Natural killer cell (primary cell): ENCODE measurements at places on chromosomes 7 and 10. TPM values are rescaled to one million over a fixed set of nuclear protein-coding genes. Genes with fewer than 3 reads are reported as not detected.

- no peak for DNase-seq
- H3K27ac ChIP-seq: no peak overlapping the region
- no peaks in the 10 kb centered on the region for H3K27me3 ChIP-seq
- H3K36me3 ChIP-seq: no peaks in the 10 kb centered on the region
These were observed 192.6 kb downstream of the CFTR start for GRCh38 chr7:117672453-117672852.

- peaks cover 4% of the 10 kb centered on the region for H3K4me1 ChIP-seq
- no peaks in the 10 kb centered on the region for H3K36me3 ChIP-seq
- H3K27ac ChIP-seq: no peak overlapping the region
- no peak for DNase-seq
- H3K27me3 ChIP-seq: peaks cover 3% of the 10 kb centered on the region
These were observed 3.9 kb upstream of the CNNM1 start for GRCh38 chr10:99325281-99325680.

GRCh38 chr7:12993025-12993424 lies 305.6 kb downstream of the ARL4A start:
- DNase-seq: no peak
- H3K36me3 ChIP-seq: no peaks in the 10 kb centered on the region
- H3K4me3 ChIP-seq: no peak overlapping the region
- no peaks in the 10 kb centered on the region for H3K4me1 ChIP-seq

GRCh38 chr7:113875224-113875623 lies 43.6 kb downstream of the PPP1R3A start:
- H3K36me3 ChIP-seq: no peaks in the 10 kb centered on the region
- H3K4me1 ChIP-seq: no peaks in the 10 kb centered on the region
- no peak overlapping the region for H3K27ac ChIP-seq
- no peak overlapping the region for H3K4me3 ChIP-seq
- DNase-seq: no peak
- no peaks in the 10 kb centered on the region for H3K27me3 ChIP-seq

DNA sequence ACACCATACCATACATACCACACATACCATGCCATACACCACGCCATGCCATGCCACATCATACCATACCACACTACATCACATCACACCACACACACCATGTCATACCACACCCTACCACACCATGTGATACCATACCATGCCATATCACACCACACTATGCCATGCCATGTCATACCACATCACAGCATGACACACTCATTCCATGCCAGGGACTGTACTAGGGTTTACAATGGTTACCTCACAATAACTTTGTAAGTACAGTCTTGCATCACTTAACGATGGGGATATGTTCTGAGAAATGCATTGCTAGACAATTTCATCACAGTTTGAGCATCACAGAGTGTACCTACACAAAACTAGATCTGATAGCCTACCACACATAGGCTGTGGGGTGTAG lies 14.5 kb downstream of the PYROXD2 start:
- H3K27ac ChIP-seq: no peak overlapping the region
- peaks cover 23% of the 10 kb centered on the region for H3K36me3 ChIP-seq
- no peak for DNase-seq
- H3K4me3 ChIP-seq: no peak overlapping the region
- peaks cover 6% of the 10 kb centered on the region for H3K4me1 ChIP-seq

DNA sequence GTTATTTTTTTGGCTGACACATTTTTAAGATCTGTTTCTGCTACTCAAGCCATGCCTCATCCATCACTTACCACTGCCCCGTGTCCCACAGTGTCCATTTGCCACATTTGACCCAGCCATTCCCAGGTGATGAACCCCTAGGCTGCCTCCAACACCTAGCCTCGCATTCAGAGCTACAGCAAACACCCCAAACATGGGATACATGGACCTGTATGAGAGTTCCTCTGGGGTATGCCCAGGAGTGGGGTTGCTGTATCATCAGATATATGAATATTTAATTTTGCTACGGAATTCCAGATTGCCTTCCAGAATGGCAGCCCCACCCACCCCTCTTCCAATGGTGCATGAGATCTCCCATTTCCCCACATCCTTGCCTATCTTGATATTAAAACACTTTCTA lies 190.1 kb upstream of the RNF32 start:
- H3K27me3 ChIP-seq: no peaks in the 10 kb centered on the region
- H3K4me3 ChIP-seq: no peak overlapping the region
- H3K36me3 ChIP-seq: no peaks in the 10 kb centered on the region
- no peaks in the 10 kb centered on the region for H3K4me1 ChIP-seq
- no peak overlapping the region for H3K27ac ChIP-seq

DNA sequence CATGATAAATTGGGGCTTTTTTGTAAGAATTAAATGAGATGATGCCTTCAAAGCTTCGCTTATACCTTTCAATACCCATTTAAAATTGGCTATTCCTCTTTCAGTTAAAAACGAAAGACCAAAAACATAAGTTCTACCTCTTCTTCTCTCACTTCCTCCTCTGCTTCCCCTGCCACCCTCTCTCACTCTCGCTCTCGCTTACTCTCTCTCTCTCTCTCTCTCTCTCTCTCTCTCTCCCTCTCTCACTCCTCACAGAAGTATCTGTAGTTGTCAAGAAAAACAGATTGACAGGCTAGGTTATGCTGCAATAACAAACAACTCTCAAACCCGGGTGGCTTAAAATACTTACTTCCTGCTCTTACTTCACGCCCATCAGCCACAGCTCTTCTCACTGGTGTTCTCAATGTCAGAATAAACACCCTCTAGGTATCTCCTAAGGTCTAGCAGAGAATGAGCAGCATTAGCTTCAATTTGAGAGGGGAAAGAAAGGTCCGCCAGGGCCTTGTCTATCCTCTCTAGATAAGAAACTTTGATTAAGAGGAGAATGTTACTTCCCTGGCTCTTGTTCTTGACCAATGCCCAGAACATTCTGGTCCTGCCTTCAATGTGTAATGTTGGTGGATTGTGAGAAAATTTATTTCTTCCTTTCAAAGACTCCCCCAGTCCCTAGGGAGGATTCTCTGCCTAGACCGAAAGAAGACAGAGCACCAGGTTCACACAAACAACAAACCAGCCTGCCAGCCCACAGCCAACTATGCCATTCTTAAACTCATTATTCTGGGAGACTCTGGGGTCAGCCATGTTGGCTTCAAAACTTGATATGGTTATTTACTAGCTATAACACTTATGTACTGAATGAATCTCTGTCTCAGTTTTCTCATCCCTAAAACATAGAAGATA lies 1028.7 kb downstream of the XPNPEP1 start:
- no peaks in the 10 kb centered on the region for H3K36me3 ChIP-seq
- no peaks in the 10 kb centered on the region for H3K27me3 ChIP-seq
- no peak for DNase-seq
- H3K4me3 ChIP-seq: no peak overlapping the region

- DNase-seq: no peak
- H3K4me1 ChIP-seq: peaks cover 35% of the 10 kb centered on the region
These were observed 4.5 kb downstream of the GRK5 start for GRCh38 chr10:119211625-119212441.

GRCh38 chr10:67861750-67862432 lies 22.6 kb upstream of the SIRT1 start:
- H3K27me3 ChIP-seq: no peaks in the 10 kb centered on the region
- no peaks in the 10 kb centered on the region for H3K36me3 ChIP-seq
- no peak overlapping the region for H3K4me3 ChIP-seq
- DNase-seq: no peak
- no peaks in the 10 kb centered on the region for H3K4me1 ChIP-seq

GRCh38 chr7:38842746-38843145 lies 66.2 kb downstream of the VPS41 start:
- H3K4me1 ChIP-seq: no peaks in the 10 kb centered on the region
- no peaks in the 10 kb centered on the region for H3K36me3 ChIP-seq
- H3K27me3 ChIP-seq: no peaks in the 10 kb centered on the region
- no peak for DNase-seq
- H3K4me3 ChIP-seq: no peak overlapping the region
- H3K27ac ChIP-seq: no peak overlapping the region

- H3K27ac ChIP-seq: no peak overlapping the region
- H3K27me3 ChIP-seq: no peaks in the 10 kb centered on the region
- H3K4me3 ChIP-seq: no peak overlapping the region
- H3K36me3 ChIP-seq: no peaks in the 10 kb centered on the region
- no peak for DNase-seq
These were observed 466.9 kb downstream of the PTPRN2 start for GRCh38 chr7:158120716-158121115.

DNA sequence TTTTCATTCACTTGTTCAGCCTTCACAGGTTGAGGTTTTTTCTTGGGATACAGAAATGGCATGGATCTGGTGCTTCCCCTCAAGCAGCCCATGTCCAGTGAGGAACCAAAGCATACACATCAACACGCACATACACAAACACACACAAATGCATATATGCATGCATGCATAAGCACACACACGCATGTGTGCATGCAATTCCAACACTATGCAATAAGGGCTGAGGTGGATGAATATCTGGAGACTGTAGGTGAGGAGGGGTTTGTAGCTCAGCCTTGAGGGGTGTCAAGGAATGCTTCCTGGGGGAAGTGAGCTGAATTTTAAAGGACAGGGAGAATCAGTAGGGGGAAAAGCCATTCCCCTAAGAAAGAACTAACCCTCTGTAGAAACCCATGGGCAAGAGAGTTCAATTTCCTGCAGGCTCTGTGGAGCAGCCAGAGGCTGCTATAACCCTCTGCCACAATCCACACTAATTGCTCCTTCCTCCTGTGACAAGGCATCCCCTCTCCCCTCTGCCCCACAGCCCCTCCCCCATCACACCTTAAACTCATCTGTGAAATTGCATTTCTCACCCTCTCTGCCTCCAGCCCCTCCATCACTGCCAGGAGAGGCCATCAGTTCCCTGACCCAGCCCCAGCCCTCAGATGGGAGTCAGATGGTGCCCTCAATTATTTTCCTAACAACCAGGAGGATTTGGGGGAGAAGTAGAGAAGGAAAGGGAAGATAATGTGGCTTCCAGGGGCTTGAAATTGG lies 316.4 kb downstream of the RPS24 start:
- H3K4me1 ChIP-seq: no peaks in the 10 kb centered on the region
- H3K36me3 ChIP-seq: no peaks in the 10 kb centered on the region
- no peak overlapping the region for H3K4me3 ChIP-seq
- no peak overlapping the region for H3K27ac ChIP-seq
- DNase-seq: no peak

- H3K27me3 ChIP-seq: no peaks in the 10 kb centered on the region
- H3K36me3 ChIP-seq: no peaks in the 10 kb centered on the region
- peak overlapping the region; percentile 24 for H3K27ac ChIP-seq
These were observed 43.2 kb downstream of the CCNY start for GRCh38 chr10:35379226-35380137.

- H3K27ac ChIP-seq: no peak overlapping the region
- H3K4me3 ChIP-seq: no peak overlapping the region
- H3K27me3 ChIP-seq: no peaks in the 10 kb centered on the region
- DNase-seq: no peak
- no peaks in the 10 kb centered on the region for H3K4me1 ChIP-seq
These were observed 9.5 kb upstream of the C10orf71 start for GRCh38 chr10:49289480-49289879.

DNA sequence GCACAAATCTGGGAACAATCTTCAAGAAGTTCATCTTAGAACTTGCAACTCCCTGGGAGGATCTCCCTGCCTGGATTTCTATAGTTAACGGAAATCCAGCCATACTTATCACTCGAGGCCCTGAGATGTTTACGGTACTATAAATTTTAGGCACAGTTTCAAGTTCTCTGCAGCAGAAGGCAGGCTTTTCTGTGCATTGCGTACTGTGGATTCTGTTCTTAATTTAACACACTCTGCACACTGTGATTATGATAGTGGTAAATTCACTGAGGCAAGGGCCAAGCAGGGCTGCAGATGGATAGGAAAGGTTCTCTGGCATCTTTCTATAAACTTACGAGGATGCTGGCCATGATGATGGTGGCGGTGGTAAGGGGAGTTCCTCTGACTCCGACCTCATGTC lies 10.6 kb downstream of the INHBA start:
- H3K27me3 ChIP-seq: no peaks in the 10 kb centered on the region
- no peak overlapping the region for H3K27ac ChIP-seq
- H3K36me3 ChIP-seq: no peaks in the 10 kb centered on the region
- DNase-seq: no peak

DNA sequence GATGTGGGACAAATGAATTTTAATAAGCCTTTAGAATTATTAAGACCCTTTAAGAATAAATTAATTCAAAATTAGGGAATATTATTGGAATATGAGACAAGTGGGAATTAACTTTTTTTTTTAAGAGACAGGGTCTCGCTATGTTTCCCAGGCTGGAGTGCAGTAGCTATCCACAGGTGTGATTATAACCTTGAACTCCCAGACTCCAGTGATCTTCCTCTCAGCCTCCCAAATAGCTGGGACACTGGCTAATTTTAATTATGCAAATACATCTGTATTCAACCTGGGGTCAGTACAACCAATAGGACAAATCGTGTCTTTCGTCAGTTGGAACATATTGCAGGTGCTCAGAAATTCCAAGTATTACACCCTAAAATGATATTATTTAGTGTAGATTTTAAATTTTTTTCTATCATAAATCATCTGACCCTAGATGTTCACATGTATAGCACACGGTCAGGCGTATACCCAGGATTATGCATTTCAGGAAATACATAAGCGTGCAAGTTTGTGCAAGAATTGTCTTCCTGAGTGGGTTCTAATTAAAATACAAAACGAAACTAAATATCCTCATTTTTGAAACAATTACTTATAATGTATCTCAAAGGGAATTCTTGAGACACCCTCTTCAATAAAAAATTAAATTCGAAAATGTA lies 1.2 kb downstream of the NT5C3A start:
- DNase-seq: no peak
- H3K4me1 ChIP-seq: peaks cover 10% of the 10 kb centered on the region
- no peaks in the 10 kb centered on the region for H3K27me3 ChIP-seq
- H3K36me3 ChIP-seq: no peaks in the 10 kb centered on the region

- DNase-seq: no peak
- H3K27me3 ChIP-seq: no peaks in the 10 kb centered on the region
- H3K27ac ChIP-seq: no peak overlapping the region
- no peaks in the 10 kb centered on the region for H3K36me3 ChIP-seq
- H3K4me3 ChIP-seq: no peak overlapping the region
These were observed 43.4 kb downstream of the GRK5 start for GRCh38 chr10:119250641-119251314.

- H3K4me3 ChIP-seq: peak overlapping the region; percentile 19
- H3K27me3 ChIP-seq: no peaks in the 10 kb centered on the region
- DNase-seq: peak; percentile 55
- H3K36me3 ChIP-seq: no peaks in the 10 kb centered on the region
- H3K4me1 ChIP-seq: peaks cover 4% of the 10 kb centered on the region
These were observed 82.5 kb upstream of the CREB5 start for GRCh38 chr7:28329661-28330363.

PON3 gene
- total RNA-seq: not detected

ARL4A gene
- 81.4 TPM for total RNA-seq

GPR85 gene
- total RNA-seq: not detected

DRGX gene
- total RNA-seq: not detected

SPDYE9 gene
- not detected for total RNA-seq

PLXNA4 gene
- 5.1 TPM for total RNA-seq

NKX1-2 gene
- total RNA-seq: not detected

EVX1 gene
- not detected for total RNA-seq

PTPRZ1 gene
- total RNA-seq: not detected

ANKRD61 gene
- total RNA-seq: not detected

ACTL6B gene
- total RNA-seq: not detected

CNTNAP2 gene
- 0.18 TPM for total RNA-seq

MUC3A gene
- total RNA-seq: not detected

AKR1D1 gene
- total RNA-seq: not detected

SYPL1 gene
- total RNA-seq: 13.1 TPM

GRM8 gene
- not detected for total RNA-seq
